AG09319 (cell line): ENCODE measurements at places on chromosomes 4 and X.

GRCh38 chr4:85812776-85813175 is 337.8 kb downstream of the ARHGAP24 start:
- DNase-seq = no peak

DNA sequence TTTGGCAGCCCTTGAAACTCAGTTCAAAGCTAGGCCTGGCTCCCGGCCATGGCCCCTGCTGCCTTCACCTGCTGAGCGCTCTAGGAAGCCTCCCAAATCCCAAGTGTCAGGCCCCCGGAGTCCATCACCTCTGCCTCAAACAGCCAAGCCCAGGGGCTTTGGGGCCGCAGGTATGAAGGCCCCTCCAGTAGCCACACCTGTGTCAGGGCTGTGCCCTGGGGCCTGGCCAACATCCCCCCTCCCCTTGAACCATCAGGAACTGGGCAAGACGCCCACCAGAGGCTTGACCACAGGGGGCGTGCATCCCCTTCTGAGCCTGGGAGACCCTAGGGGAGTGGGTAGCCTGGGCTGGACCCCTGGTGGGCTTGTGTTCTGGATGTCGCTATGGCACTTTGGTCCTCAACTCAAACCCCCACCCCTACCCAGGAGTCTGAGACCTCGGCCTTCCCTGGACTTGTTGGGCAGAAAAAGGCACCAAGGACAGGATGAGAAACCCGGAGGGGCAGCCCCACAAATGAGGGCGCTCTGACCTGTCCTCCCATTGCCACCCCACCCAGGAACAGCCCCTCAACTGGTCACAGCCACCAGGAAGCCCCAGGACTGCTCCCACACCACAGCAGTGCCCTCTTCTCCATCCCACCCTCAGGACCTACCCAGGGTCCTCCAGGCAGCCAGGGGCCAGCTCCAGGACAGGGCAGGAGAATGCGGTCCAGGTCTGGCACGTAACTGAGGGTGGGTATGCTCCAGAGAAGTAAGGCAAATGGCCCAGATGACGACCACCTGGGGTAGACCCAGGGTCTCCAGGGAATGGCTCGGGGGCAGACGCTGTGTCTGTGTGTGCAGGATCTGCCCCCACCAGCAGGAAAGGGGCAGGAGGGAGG is 4.2 kb upstream of the SLBP start:
- DNase-seq = no peak

- no peak for DNase-seq
Observed at GRCh38 chr4:40256329-40256728, 59.5 kb downstream of the RHOH start.

- no peak for DNase-seq
Observed at GRCh38 chr4:102511830-102512605, 10.9 kb downstream of the NFKB1 start.

DNA sequence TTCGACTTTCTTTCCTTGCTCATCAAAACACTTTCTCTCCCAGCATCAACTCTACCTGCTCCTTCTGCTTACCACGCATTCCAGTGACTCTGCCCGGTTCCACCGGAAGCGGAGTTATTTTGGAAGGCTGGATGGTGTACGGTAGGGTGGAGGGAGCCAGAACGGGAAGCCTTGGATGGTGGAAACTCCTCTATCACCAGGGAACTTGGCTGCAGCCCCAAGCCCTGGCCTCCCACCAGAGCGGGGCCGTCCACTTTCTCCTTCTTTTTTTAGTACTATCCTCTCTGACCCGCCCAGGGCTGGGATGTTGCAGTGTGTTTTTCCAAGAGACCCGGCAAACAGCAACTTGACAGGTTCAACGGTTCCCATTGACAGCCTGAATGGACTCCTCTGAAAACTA is 27.6 kb downstream of the ADGRG2 start:
- no peak for DNase-seq

GRCh38 chr4:101993002-101993841 is 202.7 kb downstream of the BANK1 start:
- no peak for DNase-seq

DNA sequence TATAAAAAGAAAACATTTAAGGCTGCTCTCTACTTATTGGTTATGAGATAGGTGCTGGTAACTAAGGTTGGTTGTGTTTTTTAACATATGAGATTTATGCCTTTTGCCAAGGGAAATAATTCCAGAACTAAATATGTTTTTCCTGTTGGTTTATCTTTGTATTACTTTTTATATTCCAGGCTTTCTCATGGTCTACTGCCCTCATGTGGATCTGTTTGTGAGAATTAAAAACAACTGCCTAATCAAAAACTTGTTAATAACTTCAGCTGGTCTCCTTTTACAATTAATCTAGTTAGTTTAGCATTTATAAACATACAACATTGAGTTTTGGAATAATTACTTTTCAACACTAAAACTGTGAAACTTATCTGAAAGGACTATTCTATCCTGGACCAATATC is 1208.3 kb downstream of the ADGRL3 start:
- no peak for DNase-seq

GRCh38 chr4:15899511-15899910 is 39.0 kb downstream of the FGFBP1 start:
- no peak for DNase-seq

DNA sequence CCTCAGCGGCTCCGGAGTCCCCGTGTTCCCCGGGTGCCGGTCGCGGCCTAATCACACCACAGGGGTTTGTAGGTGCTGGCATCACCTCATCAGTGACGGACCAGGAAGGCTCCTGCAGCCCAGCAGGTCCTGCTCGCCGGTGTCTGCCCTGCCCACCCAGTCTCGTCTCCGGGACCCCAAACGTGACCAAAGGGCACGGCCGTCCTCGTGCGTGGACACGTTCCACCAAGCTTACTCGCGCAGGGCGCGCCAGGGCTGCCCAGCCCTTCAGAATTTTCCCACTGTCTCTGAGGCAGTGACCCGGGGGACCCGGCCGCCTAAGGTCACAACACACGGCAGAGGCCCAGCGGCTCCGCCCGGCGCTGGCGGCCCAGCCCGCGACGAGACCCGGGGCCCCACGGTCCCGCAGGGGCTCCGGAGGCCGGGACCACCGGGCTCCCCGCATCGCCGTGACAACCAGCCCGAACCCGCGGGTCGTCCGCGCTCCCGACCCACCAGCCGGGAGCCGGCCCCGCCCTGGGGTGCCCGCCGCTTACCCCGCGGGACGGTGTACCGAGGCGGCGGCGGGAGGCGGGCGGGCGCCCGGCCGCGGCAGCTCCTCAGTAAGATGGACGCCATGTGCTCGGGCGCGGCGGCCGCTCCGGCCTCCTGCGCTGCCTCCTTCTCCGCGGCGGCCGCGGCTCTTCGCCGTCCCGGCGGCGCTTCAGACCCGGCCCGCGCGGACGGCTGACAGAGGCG is 454 bp downstream of the LETM1 start:
- no peak for DNase-seq

GRCh38 chr4:2755821-2756690 is at the start of gene TNIP2:
Gene TNIP2, minus strand, starts transcription at chr4:2756336. Its CDS starts 47 bp downstream, at chr4:2756289.
- DNase-seq = peak; percentile 55

DNA sequence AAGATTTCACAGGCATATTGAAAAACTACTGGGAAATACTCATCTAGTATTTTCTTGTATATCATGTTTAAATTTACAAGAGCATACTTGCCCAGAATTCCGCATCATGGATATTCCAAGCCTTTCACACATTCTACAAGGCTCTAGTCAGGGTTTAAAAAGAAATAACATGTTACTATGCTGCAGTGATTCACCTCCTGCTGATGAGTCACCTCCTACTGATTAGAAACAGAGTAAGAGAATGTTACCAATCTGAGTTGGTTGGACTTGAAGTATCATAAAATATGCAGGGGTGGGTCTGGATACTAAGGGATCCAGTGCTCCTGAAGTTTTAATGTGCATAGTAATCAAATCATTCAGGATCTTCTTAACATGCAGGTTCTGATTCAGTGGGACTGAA is 192.0 kb upstream of the ANK2 start:
- peak; percentile 52 for DNase-seq

- DNase-seq = no peak
Observed at GRCh38 chrX:13478740-13479451, 90.5 kb upstream of the EGFL6 start.

DNA sequence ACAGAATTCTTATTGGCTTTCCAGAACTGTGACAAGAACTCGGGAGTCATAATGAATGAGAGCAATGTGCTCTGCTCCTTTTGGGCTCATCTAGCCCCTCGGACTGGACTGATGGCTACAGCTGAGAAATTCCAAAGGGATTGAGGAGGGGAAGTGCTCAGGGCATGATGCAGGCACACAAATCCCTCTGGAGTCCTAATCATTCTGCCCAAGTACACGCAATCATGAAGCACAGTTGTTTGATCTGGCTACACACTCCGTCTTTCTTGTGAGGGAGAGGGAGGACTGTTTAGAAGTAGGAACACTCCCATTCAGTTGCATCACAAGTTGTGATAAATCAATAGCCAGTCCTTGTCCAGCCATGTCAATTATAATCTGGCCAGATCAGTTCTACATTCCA is 237.5 kb downstream of the COL25A1 start:
- DNase-seq = no peak

GRCh38 chr4:88107406-88108107 is 50.9 kb downstream of the ABCG2 start:
- DNase-seq = no peak

DNA sequence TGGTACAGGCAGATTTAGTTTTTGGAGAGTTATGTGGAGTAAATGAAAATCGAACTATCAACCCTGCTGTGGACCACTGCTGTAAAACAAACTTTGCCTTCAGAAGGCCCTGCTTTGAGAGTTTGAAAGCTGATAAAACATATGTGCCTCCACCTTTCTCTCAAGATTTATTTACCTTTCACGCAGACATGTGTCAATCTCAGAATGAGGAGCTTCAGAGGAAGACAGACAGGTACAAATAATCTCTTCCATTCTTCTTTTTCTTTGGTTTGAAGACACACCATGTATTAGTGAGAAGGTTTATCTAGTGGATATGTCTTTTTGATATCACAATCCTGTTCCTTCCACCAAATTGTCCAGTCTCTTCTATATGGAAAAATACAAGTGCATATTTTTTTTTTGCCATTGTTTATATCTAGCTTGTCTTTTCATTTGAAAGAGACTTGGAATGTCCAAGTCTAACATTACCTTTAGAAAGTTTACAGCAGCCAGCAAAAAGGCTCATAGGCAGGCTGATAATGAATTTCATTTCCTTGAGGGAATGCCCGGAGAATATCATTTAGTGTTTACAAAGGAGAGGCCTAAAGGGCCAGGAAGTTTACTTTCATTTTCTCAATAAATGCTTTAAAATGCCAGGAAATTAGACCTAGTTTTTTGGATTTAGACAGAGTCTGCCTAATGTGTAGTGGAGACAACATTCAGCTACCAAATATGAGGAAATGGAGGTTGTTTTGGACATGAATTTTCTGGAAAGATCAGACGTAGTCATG is 18.6 kb downstream of the AFM start:
- no peak for DNase-seq

- DNase-seq = no peak
Observed at GRCh38 chr4:47643845-47644244, 158.8 kb downstream of the ATP10D start.

DNA sequence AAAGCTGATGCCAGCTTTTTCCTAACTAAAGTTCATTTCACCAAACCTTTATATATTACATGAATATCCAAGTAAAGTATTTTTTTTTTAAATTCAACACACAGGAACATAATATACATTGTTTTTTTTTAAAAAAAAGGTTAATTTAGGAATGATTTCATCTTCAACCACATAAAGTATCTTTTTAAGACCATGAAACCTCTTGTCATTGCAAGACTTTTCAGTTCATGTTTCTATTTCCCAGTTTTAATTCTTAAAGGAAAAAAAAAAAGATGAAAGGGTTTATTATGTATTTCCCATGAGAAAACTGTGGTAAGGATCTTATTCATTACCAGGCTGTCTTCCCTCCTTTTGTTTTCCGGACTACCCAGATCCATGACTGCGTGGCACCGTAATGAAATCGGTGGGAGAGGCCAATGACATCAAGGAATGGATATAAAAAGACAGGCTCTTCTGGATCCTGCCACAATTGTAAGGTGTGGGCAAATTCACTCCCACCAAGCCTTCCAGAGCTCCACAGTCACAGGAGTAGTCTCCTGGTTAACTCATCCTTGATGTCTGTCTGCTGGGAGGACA is 84.7 kb upstream of the CBR4 start:
- no peak for DNase-seq

GRCh38 chr4:6987588-6987961 is 55.6 kb upstream of the TADA2B start:
- DNase-seq = no peak

- no peak for DNase-seq
Observed at GRCh38 chr4:785332-786073, 40.4 kb downstream of the CPLX1 start.

DNA sequence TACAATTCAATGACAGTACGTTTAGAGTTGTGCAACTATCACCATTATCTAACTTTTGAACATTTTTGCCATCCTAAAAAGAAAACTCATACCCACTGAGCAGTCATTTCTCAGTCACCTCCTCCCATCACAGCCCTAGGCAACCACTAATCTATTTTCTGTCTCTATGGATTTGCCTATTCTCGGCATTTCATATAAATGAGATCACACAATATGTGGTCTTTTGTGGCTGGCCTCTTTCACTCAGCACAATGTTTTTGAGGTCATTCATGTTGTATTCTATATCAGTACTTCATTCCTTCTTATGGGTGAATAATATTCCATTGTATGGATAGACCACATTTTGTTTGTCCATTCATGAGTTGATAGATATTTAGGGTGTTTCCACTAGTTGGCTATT is 103.0 kb downstream of the PPEF1 start:
- no peak for DNase-seq

GRCh38 chr4:56622176-56622575 is 58.9 kb downstream of the HOPX start:
- DNase-seq = no peak

DNA sequence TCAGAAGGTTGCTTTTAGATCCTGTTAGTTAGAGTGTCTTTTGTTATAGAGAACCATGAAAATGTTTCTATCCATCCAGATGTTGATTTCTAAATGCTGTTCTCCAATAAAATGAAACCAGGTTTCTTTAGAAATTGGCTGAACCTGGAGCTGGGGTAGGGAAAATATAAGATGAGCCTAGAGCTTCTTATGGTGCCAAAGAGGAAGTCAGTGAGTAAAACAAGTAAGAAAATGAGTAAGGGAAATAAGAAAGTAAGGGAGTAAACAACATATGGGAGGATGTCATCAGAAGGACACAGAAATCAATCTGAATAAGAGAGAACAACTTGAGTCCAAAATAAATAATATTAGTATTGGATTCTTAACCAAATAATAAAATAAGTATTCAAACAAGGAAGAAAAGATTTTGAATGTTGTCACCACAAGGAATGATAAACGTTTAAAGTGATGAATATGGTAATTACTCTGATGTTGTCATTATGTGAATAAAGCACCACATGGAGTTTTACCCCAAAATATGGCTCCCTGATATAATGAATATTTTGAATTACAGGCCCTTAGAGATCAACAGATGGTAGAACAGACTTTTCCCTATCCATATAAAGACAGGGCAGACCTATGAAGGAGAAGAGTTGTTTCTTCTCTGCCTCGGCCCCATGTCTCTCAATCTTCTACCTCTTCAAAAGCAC is 506.1 kb downstream of the IL15 start:
- no peak for DNase-seq

DNA sequence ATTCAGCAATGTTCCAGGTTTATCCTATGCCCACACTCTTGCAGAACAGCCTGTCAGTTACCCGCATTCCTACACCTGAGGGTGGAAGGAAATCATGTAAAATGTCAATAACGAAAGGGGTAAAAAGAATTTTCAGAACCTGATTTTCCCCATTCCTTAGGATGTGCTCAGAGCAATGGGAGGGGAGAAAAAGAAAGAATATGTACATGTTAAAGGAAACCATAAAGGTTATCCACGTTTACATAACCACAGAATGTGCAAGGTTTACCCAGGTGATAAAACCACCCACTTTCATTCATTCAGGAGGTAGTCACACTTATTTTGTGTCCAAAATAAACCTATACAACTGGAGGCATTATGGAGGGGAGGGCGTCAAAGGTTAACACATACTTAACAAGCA is 335.5 kb downstream of the ZNF674 start:
- no peak for DNase-seq
